ENCODE measurements at places on chromosomes 3 and 15. TPM values are rescaled to one million over a fixed set of nuclear protein-coding genes. Genes with fewer than 3 reads are reported as not detected.

MELTF gene
- 3.8 TPM for total RNA-seq

MST1 gene
- total RNA-seq, result 2.1 TPM

DNAH12 gene
- 0.44 TPM for total RNA-seq

CPEB1 gene
- total RNA-seq, result 1.7 TPM

SOX14 gene
- not detected for total RNA-seq

SCAMP5 gene
- total RNA-seq, result 3.6 TPM

CAPN3 gene
- 8.2 TPM for total RNA-seq

TIPIN gene
- total RNA-seq, result 7.5 TPM

C2CD4A gene
- total RNA-seq, result not detected

CDCP1 gene
- total RNA-seq, result 11.6 TPM

FAM174B gene
- total RNA-seq, result 2.9 TPM

TIMMDC1 gene
- total RNA-seq, result 43.9 TPM

SCN5A gene
- total RNA-seq, result not detected

ITIH3 gene
- not detected for total RNA-seq
